Activated gamma-delta T cell treated with anti-CD3 and anti-CD28 coated beads, Interleukin-2, amount 50 U/mL, for 16 hours (primary cell): ENCODE measurements at places on chromosomes 16 and 17.

GRCh38 chr17:1473841-1474240, 17.8 kb upstream of the CRK start:
- DNase-seq = no peak

DNA sequence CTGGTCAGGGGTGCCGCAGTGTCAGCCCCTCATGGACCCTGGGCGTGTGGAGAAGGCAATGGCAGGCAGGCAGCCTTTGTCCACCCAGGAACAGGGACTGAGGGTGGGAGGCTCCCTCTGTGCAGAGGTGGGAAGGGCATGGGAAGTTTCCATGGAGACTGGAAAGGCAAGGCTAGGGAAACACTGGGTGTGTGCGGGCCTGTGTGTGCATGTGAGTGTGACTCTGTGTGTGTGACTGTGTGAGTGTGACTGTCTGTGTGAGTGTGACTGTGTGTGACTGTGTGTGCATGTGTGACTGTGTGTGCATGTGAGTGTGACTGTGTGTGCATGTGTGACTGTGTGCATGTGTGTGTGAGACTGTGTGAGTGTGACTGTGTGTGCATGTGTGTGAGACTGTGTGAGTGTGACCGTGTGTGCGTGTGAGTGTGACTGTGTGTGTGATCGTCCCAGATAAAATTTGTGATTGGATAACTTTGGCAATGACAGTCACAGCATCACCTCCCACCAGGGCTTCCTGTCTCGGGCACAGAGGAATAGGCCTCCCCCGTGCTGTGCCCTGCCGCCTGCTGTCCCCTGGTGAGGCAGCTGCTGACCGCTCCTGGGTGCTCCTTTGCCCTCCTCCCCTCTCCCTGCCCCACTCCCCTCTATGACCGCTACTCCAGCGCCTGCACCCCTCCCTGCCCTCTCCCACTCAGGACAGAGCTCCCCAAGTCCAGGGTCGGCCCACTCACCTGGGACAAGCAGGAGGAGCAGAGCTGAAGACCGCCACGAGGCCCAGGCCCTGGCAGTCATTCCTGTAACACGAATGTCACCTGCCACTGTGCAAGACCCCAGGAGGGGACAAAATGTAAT, 698 bp downstream of the CD300C start:
- DNase-seq = no peak

DNA sequence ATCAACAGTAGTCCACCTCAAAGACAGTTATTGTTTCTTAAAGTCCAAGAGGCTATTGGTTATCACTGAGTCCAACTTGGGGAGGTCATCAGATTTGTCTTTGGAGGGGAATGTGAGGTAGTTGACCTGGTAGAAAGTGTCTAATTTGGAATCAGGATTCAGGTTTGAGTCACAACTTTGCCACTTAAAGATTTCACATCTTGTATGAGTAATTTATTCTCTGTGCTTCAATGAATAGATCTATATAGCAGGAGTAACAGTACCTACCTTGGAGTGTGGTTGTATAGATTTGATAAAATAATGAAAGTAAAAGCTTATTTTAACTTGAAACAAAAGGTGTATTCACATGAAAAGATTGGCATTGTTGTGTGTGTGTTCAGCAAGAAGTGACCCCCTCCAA, 119.3 kb upstream of the TBX2 start:
- DNase-seq = no peak

GRCh38 chr17:49234509-49235080, 4.0 kb upstream of the PHOSPHO1 start:
- no peak for DNase-seq

- no peak for DNase-seq
Observed at GRCh38 chr17:75005291-75005690, 7.2 kb upstream of the MRPL58 start.

DNA sequence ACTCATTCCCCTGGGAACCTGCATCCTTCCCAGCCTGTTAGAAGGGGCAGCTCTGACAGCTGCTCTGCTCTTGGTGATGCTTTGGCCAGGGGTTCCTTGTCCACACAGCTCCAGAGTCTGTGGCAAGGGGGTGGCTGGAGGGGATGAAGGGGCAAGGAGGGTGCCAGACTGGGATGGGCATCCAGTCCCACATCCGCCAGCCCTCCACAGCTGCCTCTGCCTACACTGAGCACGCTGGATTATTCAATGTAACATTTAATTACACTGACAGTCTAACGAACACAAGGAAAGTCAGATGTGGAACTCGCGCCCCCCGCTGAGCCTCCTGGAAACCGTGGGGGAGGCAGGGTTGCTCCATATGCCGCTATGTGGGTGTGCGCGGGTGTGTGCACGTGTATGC, 101.1 kb downstream of the C16orf78 start:
- DNase-seq = no peak

GRCh38 chr17:72606656-72607055, 485.8 kb downstream of the SLC39A11 start:
- DNase-seq = no peak

DNA sequence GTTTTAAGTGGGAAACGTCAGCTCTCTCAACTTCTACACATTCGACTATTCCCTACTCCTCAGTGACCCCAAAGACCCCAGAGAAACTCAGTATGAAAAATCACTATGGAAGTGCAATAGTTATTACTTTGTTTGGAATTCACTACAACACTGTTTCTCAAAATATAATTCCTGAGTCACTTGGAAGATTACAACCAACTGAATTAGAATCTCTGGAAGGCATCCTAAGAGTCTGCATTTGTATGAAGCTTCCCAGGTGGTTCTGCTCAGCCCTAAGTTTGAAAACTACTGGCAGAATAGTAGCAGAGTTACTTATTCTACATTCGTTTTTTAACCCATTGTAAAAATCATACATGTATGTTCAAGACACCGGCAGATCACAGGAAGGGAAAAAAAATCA, 525.6 kb downstream of the MAF start:
- DNase-seq = no peak

- peak; percentile 79 for DNase-seq
Observed at GRCh38 chr16:3027983-3028715, 4.3 kb downstream of the THOC6 start.

- DNase-seq = no peak
Observed at GRCh38 chr17:17868641-17869522, 32.1 kb upstream of the SREBF1 start.

- DNase-seq = no peak
Observed at GRCh38 chr16:51822471-51822870, 671.4 kb upstream of the SALL1 start.

- no peak for DNase-seq
Observed at GRCh38 chr17:68599552-68600066, 1.6 kb downstream of the FAM20A start.

DNA sequence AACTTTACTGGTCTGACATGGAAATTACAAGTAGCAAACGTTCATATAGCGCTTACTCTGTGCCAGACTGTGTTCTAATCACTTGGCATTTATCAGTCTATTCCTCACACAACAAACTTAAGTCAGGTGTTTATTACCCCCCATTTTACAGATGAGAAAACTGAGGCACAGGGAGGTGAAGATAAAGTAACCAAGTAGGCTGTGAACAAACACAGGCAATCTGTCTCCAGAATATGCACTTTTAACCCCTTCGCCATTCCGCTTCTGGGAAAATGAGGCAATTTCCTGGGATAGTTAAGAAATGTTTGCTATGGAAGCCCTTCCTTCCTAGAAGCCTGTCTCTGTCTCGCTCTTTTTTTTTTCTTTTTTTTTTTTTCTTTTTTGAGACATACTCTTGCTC, 12.2 kb upstream of the CXCL16 start:
- DNase-seq = no peak

DNA sequence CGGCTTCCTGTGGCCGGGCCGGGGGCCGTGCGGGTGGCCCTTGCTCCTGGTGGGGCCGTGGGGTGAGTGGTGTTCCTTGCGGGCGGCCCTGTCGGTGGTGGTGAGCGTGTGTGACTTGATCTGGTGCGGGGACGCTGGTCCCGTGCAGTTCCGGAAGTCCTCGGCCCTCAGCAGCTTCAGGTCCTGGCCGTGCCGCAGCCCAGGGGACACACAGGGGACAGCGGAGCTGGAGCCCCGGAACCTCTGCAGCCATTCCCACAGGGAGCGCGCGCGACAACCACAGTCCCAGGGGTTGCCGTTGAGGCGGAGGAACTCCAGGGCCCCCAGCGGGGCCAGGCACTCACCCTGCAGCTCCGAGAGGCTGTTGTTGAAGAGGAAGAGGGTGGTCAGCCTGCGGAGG, 88.4 kb downstream of the RTN4RL1 start:
- DNase-seq = no peak

- peak; percentile 32 for DNase-seq
Observed at GRCh38 chr17:81142301-81143199, 22.8 kb upstream of the PVALEF start.

DNA sequence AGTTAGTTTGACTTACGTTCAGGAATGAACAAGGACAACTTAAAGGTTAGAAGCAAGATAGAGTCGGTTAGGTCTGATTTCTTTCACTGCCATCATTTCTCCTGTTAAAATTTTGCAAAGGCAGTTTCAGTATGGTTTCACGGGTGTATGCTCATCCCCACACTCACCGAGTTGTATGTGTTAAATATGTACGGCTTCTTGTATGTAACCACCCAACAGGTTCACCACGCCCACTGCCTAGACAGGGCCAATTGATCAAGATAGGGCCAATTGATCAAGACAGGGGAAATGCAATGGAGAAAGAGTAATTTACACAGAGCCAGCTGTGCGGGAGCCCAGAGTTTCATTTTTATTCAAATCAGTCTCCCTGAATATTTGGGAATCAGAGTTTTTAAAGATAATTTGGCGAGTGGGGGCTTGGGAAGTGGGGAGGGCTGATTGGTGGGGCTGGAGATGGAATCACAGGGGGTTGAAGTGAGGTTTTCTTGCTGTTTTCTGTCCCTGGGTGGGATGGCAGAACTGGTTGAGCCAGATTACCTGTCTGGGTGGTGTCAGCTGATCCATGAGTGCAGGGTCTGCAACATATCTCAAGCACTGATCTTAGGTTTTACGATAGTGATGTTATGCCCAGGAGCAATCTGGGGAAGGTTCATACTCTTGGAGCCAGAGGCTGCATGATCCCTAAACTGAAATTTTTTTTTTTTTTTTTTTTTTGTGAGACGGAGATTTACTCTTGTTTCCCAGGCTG, 62.4 kb upstream of the PLCG2 start:
- no peak for DNase-seq

- no peak for DNase-seq
Observed at GRCh38 chr17:58575511-58575910, 61.1 kb upstream of the MTMR4 start.

- DNase-seq = no peak
Observed at GRCh38 chr17:17401271-17401781, 75.5 kb upstream of the MED9 start.

GRCh38 chr16:86031141-86031678, 132.2 kb downstream of the IRF8 start:
- DNase-seq = no peak

DNA sequence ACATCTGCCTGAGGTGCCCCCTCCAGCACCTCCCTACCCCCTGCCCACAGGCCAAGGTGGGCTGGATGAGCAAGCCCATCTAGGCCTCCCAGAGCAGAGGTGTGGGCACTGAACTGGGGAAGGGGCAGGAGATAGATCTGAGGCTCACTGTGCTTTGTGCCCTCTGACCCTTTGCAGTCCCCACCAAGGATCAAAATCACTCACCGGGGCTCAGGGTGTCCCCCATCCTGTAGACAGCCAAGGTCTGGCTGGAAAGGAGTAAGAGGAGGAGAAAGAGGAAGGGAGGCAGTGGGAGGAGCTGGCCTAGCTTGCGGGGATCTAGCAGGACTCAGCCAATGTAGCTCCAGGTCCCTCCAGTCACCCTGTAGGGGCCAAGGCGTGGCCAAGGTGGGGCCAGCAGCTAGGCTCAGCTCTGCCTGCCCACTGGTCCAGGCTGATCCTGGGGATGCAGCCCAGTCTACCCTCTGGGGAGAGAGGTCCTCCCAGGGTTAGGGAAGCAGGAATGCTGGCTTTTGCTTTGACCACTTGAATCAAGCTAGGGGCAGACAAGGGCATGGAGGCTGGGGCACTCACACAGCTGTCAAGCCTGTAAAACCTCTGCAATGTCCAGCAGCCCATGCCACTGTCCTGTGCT, 1.8 kb downstream of the SLC12A4 start:
- no peak for DNase-seq

DNA sequence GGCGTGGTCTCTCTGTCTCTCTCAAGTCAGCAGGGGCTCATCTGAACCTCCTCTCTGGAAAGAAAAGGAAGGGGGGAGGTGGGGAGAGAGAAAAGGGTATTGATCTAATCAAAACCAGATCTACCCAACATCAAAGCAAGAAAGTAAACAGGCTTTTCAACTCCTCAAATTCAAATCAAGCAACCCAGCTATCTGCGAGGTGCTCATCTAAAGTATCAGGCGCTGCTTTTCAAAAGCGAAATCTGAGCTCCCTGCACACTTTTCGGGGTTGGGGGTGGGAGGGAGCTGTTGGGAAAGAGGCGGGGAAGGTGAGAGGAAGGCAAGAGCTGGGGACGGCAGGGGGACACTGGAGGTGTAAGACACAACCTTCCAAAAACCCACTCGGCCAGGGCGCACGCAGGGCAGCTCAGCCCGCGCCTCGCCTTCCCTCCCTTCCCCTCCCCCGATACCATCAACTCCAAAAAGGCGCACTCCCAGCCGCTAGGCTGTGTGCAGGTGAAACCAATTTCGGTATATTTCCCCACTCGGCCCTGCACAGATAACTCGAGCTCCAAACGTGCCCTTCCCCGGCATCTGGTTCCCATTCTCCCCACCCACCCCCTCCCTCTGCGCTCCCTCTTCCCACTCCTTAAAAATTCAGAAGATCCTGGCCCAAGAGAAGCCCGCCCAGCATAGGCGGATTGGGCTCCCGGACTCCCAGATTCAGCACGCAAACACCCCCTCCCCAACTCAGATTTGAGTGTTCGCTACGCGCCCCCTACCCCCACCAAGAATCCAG, 2.6 kb downstream of the AXIN2 start:
- DNase-seq = no peak

- DNase-seq = no peak
Observed at GRCh38 chr16:31106509-31107464, 1.4 kb upstream of the BCKDK start.

- no peak for DNase-seq
Observed at GRCh38 chr17:63070031-63070430, 104.0 kb downstream of the TANC2 start.

DNA sequence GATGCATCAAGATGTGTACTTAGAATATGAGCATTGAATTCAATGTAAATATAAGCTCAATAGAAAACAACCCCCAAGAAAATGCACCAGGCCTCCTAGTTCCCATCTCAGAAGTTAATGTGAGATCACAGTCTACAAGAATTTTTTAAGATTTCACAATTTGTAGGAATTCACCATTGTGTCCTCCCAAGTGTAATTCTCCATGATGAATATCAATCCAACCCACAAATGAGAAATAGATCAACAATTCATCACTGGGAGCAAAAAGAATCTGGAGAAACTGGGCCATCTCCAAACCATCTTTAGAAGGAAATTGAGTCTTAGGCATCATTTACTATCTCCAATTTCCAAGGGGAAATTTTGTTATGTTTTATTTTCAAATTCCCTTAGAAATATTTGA, 310.5 kb upstream of the GOT2 start:
- no peak for DNase-seq
